ENCODE measurements at places on chromosomes 1 and 21.

GRCh38 chr1:112618721-112619517 lies at the start of gene ST7L:
TSS of gene ST7L (minus strand) at chr1:112619141. CDS start at chr1:112619113, 28 bp downstream.
- peak; percentile 84 for DNase-seq

GRCh38 chr1:76425201-76426145 lies 350.9 kb downstream of the ST6GALNAC3 start:
- no peak for DNase-seq

DNA sequence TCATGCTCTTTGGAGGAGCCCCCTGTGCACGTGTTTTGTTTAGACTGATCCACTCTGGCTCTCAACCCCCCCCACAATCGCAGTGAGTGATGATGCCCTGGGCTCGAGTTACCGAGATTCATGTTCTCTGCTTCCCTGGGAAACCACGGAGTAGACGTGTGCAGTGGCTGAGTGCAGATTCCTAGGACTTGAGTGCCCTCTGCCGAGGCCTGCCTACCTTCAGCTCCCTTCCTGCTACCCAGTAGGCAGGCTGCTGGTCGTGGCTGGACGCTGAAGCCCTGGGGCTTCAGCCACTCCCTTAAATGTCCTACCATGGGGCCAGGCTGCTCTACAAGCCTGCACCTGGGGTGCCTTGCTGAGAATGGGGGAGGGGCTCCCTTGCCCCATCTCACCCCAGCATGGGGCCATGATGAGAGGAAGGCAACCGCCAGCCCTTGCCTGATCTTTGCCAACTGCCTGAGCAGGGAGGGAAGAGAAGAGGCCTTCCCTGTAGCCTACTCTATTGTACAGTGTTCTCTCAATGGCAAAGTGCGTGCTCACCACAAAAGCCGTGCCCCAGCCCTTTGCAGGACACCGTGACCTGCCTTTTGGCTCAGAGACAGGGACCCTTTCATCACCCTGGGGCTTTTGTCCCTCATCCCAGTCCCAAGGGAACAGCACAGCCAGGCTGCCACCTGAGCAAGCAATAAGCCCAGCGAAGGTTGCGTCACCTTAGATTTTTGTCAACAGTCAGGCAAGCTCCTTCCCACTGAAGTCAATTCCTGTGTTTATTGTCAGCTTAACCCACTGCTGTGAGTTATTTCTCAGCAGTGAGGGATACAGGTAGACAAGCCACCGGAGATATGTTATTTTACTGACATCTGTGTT lies 4.1 kb upstream of the GRIK3 start:
- DNase-seq = peak; percentile 33

DNA sequence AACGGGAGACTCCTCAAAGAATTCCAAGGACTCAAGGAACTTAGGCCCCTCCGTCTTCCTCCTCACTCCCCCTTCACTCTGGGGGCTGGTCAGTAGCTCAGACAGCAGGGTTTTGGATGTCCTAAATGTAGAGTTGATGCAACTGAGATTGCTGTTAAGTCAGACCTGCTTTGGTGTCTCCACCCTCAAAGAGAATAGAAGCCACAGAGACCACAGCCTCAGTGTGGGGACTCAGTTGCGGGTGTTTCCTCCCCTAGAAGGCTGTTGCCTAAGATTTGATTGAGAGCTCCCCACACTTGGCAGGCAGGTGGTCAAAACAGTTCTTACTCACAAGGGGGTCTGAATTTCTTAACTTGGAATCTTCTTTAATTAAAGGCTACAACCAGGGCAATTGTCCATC lies 7.6 kb downstream of the MAN1C1 start:
- DNase-seq = no peak

DNA sequence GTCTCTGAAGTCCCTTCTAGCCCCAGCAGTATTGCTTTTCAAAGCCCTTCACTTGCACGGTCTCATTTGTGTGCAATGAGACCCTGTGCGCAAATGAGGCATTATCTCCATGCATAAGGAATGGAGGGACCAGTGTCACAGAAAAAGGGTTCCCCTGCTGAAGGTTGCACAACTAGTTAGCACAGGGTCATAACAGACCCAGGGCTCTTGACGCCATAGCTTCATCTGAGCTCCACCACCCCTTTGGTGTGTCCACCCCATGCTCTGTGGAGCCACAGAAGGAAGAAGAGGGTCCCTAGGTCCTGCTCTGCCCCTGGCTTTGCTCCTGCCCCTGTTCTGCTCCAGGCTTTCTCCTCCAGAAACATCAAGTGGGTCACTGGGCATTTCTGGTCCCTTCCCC lies 12.6 kb downstream of the SH2D2A start:
- DNase-seq = no peak
